Activated T-helper 2 cell treated with anti-CD3 and anti-CD28 coated beads, Interferon-gamma antibody, Interleukin-2, Interleukin-4, amounts not matched to agents 10 μg/mL and 5 μg/mL and 100 μg/mL, durations not matched to agents 14 hours and 24 hours and 36 hours (primary cell): ENCODE measurements at places on chromosomes 6 and 20. TPM values are rescaled to one million over a fixed set of nuclear protein-coding genes. Genes with fewer than 3 reads are reported as not detected.

GRCh38 chr20:49515586-49515985, 33.1 kb upstream of the KCNB1 start:
- no peak overlapping the region for H3K27ac ChIP-seq
- no peak for DNase-seq
- H3K27me3 ChIP-seq: peaks cover 2% of the 10 kb centered on the region
- no peaks in the 10 kb centered on the region for H3K4me1 ChIP-seq

The SRMS gene
- not detected in 2 replicates for total RNA-seq

GRCh38 chr6:90478789-90479602, 107.9 kb downstream of the MAP3K7 start:
- no peaks in the 10 kb centered on the region for H3K27me3 ChIP-seq
- peak overlapping the region; percentile 67 for H3K27ac ChIP-seq
- H3K4me1 ChIP-seq: peaks cover 58% of the 10 kb centered on the region
- H3K4me3 ChIP-seq: peak overlapping the region; percentile 17
- peaks cover 15% of the 10 kb centered on the region for H3K36me3 ChIP-seq

GRCh38 chr6:122760330-122760729, 19.2 kb upstream of the FABP7 start:
- DNase-seq: no peak
- peaks cover 5% of the 10 kb centered on the region for H3K4me1 ChIP-seq
- H3K27ac ChIP-seq: no peak overlapping the region
- no peak overlapping the region for H3K4me3 ChIP-seq
- no peaks in the 10 kb centered on the region for H3K36me3 ChIP-seq
- H3K27me3 ChIP-seq: peaks cover 2% of the 10 kb centered on the region

- peaks cover 31% of the 10 kb centered on the region for H3K27me3 ChIP-seq
- no peaks in the 10 kb centered on the region for H3K36me3 ChIP-seq
- DNase-seq: no peak
- no peak overlapping the region for H3K4me3 ChIP-seq
- no peak overlapping the region for H3K27ac ChIP-seq
- peaks cover 35% of the 10 kb centered on the region for H3K4me1 ChIP-seq
These were observed 76.1 kb upstream of the NAA20 start for GRCh38 chr20:19940988-19941460.
